ENCODE measurements at places on chromosomes 5 and 9.

DNA sequence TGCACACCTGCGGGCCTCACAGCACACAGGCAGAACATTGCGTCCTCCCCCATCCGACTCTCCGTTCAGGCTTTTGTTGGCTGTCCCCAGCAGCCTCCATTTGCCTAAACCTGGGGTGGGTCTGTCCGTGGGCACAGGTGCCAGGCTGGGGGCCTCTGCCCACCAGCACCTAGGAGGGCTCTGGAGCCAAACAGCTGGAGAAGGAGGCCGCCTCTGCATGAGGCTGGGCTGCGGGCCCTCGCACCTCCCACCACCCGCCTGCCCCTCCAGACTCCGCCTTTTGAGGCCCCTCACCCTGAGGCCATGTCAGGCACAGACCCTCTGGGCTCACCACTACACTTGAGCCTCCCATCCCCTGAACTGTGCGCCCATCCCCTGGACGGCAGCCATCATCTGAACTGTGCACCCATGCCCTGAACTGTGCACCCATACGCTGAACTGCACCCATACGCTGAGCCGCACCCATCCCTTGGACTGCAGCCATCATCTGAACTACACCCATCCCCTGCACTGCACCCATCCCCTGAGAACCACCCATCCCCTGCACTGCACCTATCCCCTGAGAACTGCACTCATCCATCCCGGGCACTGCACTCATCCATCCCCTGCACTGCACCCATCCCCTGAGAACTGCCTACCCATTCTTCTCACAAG is 98.0 kb upstream of the OTULINL start:
- H3K4me3 ChIP-seq = no peak overlapping the region
- no peaks in the 10 kb centered on the region for H3K4me1 ChIP-seq
- H3K27me3 ChIP-seq = no peaks in the 10 kb centered on the region
- no peak for DNase-seq
- H3K27ac ChIP-seq = no peak overlapping the region
- H3K36me3 ChIP-seq = peaks cover 10% of the 10 kb centered on the region

- no peak overlapping the region for H3K4me3 ChIP-seq
- DNase-seq = no peak
- H3K27ac ChIP-seq = no peak overlapping the region
- no peaks in the 10 kb centered on the region for H3K36me3 ChIP-seq
- no peaks in the 10 kb centered on the region for H3K4me1 ChIP-seq
These were observed 45.0 kb upstream of the VLDLR start for GRCh38 chr9:2576631-2577030.

- no peak for DNase-seq
- H3K36me3 ChIP-seq = no peaks in the 10 kb centered on the region
- H3K4me3 ChIP-seq = no peak overlapping the region
- H3K27ac ChIP-seq = no peak overlapping the region
- H3K27me3 ChIP-seq = no peaks in the 10 kb centered on the region
These were observed 176.5 kb downstream of the CARTPT start for GRCh38 chr5:71895546-71895945.

DNA sequence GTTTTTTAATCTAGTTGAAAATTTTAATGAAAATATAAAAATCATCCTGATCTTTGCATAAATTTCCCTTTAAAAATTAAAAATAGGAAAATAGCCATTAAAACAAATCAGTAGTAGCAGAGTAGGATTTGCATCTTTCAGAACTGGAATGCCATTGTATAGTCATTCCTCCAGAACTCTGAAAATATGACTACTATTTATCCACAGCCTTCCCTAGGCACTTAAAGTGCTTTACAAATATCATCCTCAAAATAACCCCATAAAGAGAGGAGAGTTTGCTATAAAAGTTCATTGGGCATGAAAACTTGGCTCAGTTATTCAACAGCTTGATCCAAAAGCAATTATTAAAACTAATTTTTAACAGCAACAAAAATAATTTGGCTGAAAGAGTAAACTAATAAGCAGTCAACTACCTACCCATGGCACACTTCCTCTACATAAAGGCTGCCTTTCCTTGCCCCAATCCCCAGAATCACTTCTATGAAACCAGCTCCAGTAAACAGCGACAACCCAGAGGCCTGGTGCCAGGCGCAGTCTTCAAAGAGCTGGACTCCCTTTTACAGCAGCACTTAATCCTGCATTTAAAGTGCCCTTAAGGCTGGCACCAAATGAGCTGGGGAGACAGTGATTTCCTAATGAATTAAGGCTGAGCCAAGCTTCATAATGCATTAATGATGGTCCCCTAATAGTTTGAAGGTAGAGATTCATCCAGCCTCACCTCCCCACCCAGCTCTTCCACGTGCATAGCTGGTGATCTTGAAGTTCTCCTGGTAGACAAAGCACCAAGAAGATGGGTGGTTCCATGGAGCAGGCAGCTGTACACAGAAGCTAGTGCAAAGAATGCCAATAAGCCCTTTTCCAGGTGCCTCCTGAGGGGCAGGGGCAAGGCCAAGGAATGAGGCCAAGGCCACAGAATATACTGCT is 36.1 kb downstream of the LHFPL2 start:
- no peaks in the 10 kb centered on the region for H3K27me3 ChIP-seq
- H3K4me1 ChIP-seq = no peaks in the 10 kb centered on the region
- H3K36me3 ChIP-seq = no peaks in the 10 kb centered on the region
- no peak overlapping the region for H3K4me3 ChIP-seq
- no peak for DNase-seq

DNA sequence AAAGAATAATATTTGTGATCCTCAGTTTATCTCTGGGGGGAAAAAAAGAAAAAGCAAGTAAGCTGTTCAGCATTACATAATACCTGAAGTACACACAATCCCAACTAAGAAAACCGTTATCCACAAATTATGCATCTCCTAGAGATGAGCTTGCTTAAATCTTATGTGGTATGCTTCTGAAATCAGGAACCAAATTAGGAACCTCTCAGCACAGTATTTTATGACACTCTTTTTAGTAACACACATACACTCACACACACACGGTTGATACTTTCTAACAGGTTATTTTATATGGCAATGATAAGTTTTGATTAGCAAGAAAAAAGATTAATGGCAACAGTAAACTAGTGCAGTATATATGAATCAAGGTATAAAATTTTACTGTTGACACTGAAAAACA is 1.2 kb upstream of the ZNF510 start:
- H3K4me1 ChIP-seq = no peaks in the 10 kb centered on the region
- no peaks in the 10 kb centered on the region for H3K36me3 ChIP-seq
- H3K4me3 ChIP-seq = no peak overlapping the region
- DNase-seq = no peak
- no peaks in the 10 kb centered on the region for H3K27me3 ChIP-seq

DNA sequence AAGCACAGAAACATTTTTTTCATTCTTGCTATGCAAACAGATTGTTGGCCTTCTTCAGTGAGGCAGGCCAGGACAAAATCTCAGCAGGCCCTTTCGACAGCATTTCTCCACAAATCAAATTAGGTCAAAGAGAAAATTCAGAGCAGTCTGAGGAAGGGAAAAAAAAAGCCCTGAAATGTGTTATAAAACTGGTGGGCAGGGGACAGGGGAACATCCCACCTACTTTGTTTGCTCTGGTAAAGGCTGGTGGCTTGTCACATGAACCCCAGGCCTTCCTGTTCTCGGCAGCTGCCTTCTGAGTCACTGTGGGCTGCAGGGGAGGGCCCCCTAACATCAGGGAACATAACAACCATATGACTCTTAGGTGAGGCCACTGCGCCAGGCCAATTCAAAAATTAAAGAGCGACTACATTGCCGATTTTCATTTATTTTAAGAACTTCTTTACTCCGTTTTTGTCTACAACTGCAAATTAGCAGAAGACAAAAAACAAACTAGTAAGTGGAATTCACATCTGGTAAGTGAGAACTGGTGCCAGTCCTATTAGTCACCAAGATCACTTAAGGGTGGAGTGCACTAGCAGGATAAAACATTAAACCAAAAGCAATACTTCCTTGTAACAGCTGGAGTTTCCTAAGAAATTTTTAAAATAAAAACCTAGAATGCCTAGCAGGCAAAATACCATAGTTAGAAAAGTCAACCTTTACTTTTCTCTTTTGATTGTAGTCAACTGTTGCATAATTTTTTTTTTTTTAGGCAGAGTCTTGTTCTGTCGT is 46.2 kb upstream of the DENND4C start:
- no peak overlapping the region for H3K4me3 ChIP-seq
- H3K27ac ChIP-seq = peak overlapping the region; percentile 59
- 0 out of 2 replicates have a peak, but pooled peaks cover 5% of the 10 kb centered on the region for H3K4me1 ChIP-seq
- DNase-seq = peak; percentile 46
- no peaks in the 10 kb centered on the region for H3K27me3 ChIP-seq
